T-cell (primary cell): ENCODE measurements at places on chromosomes 4 and X.

GRCh38 chrX:48910926-48911411 lies 477 bp downstream of the SLC35A2 start:
- no peak for DNase-seq

GRCh38 chr4:128275346-128275745 lies 12.3 kb downstream of the PGRMC2 start:
- no peak for DNase-seq

GRCh38 chr4:72319601-72320021 lies 249.4 kb downstream of the ADAMTS3 start:
- DNase-seq: no peak

GRCh38 chrX:120453985-120454384 lies 15.1 kb downstream of the LAMP2 start:
- DNase-seq: no peak

- no peak for DNase-seq
These were observed 101.1 kb downstream of the CT47B1 start for GRCh38 chrX:120774606-120775005.

DNA sequence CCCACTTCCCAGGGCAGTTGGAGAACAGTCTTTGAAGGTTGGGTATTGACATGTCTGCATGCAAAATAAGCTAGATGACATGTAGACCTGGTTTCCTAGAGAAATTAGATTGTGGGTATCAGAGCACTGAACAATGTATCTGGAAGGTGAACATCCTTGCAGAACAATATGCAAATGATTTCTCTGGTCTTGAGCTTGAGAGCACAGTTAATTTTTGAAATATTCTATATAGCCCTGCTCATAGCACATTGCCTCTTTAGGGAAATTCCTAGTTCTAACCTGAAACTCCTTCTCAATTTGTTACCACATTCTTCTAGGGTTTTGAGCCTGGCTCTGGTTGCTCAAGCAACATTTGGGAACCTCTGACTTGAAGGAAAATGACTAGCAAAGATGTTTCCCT lies 41.6 kb upstream of the LAS1L start:
- no peak for DNase-seq

- DNase-seq: no peak
These were observed 4.8 kb downstream of the ADD1 start for GRCh38 chr4:2848449-2848848.
